ENCODE measurements at places on chromosomes 11 and 22.

DNA sequence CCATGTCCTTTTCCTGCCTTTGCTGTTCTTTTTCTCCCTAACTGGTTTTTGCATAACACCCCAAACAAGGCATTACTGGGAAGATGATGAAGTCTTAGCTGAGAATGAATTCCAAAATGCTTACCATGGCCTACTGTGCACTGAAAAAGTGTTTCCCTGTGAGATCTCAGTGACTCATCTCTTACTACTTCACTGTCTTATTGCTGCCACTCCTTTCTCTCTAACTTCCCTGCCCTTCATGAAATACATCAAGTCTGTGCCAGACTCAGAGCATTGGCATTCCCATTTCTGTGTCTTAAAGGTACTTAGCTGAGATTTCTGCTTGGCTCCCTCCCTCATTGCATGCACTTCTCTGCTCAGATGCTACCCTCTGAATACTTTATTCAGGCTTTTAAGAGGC is 49.1 kb upstream of the MUC15 start:
- DNase-seq: no peak

GRCh38 chr11:35714882-35715627 is 52.5 kb downstream of the TRIM44 start:
- no peak for DNase-seq

DNA sequence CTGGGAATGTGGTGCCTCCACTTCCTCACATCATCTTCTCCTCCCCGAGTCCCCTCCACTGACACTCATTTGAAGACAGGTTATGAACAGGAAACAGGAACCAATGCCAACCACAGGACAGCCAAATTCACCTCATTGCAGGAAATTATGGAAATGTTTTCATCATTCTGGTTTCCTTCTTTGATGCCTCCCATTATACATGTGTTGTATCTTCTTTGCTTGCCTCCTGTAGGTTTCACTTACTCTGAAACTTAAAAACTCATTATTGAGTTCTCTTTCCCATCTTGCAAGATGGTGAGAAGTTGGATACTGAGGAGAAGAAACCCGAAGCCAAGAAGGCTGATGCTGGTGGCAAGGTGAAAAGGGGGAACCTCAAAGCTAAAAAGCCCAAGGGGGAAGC is 108.5 kb downstream of the PHF21B start:
- DNase-seq: no peak

DNA sequence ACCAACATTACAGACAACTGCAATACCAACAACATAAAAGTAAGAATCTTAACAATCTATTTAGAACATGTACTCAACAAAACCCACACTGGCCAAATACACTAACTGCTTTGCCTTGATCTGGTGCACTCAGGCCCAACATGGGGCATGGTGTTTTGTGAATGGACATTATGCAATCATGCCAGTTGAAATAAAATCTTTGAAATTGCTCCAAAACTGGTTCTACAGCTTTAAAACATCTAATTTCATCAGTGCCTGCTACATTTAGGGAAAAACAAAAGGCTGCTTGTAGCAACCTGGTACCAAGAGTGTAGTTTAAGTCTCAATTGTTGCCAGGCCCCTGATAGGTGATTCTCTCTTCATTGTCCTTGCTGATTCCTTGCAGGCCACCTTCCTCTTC is 3.3 kb upstream of the CTR9 start:
- no peak for DNase-seq

Measured in NCI-H524 (cell line).